Activated CD8-positive, alpha-beta memory T cell treated with anti-CD3 and anti-CD28 coated beads for 24 hours (primary cell): ENCODE measurements at places on chromosomes 5 and 9.

GRCh38 chr5:73997960-73998359 is 372.0 kb downstream of the ARHGEF28 start:
- DNase-seq: no peak

DNA sequence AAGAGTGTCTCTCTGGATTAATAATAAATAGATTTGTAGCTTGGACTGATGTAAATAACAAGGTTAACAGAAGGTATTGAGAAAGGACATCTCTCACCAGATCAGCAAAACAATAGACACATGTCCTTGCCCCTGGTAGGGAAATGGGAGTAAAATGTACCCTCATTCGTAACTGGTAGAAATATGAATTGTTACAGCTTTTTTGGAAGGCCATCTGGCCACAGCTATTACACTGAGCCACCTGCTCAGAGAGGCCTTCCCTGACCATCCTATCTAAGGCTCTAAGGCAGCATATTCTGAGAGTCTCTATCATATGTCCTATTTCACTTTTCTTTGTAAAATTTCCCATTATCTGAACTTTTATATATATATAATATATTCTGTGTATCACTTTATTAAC is 129.1 kb upstream of the MAP1B start:
- no peak for DNase-seq

- DNase-seq: no peak
Observed at GRCh38 chr9:93520523-93520922, 55.9 kb upstream of the PHF2 start.

DNA sequence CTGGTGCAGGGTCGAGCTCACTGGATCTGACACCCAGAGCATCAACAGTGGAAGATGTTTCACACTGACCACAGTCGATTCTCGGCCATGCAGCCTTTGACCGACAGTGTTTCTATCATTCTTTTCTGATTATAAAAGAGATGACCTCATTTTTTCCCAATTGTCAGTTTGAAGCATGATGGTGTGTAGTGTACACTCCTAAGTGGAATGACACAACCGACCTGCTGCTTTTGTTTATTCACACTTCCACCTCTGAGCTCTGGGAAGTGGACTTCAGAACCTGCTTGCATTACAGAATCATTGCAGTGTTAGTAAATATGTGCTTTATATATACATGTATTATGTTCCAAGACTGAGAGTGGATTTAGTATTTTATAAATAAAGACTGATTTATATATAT is 128.6 kb downstream of the IRX2 start:
- no peak for DNase-seq

GRCh38 chr9:135224921-135225541 is 137.6 kb downstream of the OLFM1 start:
- DNase-seq: no peak

- no peak for DNase-seq
Observed at GRCh38 chr5:72438141-72438540, 69.1 kb downstream of the ZNF366 start.

DNA sequence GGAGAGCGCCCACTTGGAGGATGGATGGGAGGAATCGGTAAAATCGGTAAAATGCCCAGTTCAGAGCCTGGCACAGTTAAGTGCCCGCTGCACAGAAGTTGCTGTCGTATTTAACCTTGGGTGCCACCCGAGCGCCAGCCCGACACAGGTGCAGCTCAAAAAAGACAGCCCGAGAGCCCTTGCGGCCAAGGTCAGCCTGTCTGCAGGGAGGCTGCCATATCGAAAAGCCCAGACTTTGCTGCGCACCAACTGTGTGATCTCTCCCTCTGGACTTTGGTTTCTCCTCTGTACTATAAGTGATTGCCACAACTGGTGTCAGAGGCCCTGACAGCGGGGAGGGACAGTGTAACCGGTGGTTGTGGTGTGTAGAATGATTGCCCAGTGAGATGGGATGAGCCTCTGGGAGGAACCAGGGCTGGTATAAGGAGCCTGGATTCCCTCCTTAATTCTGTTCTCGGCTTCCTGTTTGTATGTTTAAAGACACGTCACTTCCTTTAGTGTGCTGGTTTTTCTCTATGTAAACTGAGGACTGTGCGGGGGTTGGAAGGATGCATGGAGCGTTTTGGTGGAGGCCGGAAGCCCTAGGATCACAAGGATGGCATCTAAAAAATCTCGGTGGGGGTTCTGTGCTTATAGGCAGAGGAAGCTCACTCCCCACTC is 792 bp downstream of the NTMT1 start:
- DNase-seq: peak; percentile 75

- DNase-seq: no peak
Observed at GRCh38 chr9:134408389-134408788, 82.1 kb downstream of the RXRA start.

DNA sequence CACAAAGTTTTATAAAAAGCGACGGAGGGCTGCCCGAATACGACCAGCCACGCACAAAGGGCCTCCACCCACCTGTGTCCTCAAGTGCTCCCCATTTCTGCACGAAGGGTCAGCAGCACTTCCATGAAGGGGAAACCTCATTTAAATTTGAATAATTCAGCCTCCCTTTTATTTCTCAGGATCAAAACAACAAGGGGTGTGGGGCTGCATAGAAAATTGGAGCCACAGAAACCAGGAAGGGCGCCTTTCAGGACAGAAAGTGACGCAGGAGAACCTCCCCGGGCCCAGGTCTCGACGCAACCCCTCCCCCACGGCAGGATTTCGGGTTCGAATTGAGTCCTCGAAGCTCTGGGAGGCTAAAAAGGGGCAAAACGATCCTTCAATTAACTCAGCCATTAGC is 2.1 kb downstream of the NRARP start:
- DNase-seq: no peak

GRCh38 chr5:66694036-66694435 is 97.8 kb downstream of the MAST4 start:
- no peak for DNase-seq

- no peak for DNase-seq
Observed at GRCh38 chr5:178058321-178059012, 54.9 kb upstream of the N4BP3 start.

GRCh38 chr9:114083666-114084065 is 5.6 kb upstream of the AMBP start:
- DNase-seq: peak; percentile 37

GRCh38 chr9:72193478-72193881 is 44.2 kb downstream of the GDA start:
- DNase-seq: no peak

- DNase-seq: no peak
Observed at GRCh38 chr9:128809831-128810230, 8.5 kb upstream of the ENDOG start.

- DNase-seq: no peak
Observed at GRCh38 chr5:2260211-2261003, 377.7 kb upstream of the IRX4 start.

DNA sequence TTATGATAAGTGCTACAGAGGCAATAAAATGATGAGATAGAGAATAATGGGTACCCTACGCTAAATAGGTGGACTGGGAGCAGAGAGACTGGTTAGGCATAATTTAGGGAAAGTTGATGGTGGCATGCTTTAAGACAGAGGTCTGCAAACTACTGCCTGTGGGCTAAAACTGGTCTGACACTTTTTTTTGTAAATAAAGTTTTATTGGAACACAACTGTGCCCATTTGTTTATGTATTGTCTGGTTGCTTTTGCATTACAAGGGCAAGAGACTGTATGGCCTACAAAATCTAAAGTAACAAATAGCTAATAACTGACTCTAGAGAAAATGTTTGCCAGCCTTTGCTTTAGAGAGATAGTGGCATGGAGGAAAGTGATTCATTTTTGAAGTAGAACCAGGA is 2.5 kb downstream of the ERCC6L2 start:
- DNase-seq: no peak

GRCh38 chr5:161498531-161498930 is 48.0 kb downstream of the GABRB2 start:
- DNase-seq: no peak

GRCh38 chr5:171432583-171433351 is 13.3 kb downstream of the FGF18 start:
- DNase-seq: no peak

DNA sequence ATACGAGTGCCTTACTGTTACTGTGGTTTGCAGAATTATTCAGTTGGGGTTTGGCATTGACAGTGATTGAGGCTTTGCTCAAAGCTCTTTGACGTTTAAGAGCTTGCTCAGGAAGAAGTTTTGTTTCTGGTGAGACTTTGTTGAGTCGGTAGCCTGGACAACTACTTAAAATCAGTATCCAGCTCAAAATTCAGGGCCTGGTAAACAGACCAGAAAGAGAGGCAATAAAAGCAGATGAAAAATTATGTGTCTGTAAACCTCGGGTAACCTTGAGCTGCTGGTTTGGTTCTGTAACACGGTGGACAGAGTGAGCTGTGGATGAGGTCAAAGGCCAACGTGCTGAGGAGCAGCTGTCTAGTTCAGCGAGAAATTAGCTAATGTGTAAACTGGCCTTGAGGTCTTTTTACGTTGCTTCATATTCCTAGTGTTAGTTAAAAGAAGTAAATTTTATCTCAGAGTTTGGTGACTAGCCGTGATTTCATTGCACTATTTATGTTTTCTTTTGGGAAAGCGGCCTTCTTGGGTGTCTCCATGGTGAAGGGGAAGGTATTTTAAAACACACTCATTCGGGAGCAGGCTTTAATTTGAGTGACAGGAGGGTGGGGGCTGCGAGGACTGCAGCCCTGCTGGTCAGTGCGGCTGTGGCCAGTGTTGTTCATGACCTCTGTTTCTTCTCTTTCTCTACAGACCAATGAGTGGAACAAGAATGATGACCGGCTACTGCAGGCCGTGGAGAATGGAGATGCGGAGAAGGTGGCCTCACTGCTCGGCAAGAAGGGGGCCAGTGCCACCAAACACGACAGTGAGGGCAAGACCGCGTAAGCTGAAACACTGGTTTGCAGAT is 82.0 kb upstream of the TTC23L start:
- no peak for DNase-seq

GRCh38 chr5:160970605-160971191 is 118.7 kb upstream of the ATP10B start:
- no peak for DNase-seq

DNA sequence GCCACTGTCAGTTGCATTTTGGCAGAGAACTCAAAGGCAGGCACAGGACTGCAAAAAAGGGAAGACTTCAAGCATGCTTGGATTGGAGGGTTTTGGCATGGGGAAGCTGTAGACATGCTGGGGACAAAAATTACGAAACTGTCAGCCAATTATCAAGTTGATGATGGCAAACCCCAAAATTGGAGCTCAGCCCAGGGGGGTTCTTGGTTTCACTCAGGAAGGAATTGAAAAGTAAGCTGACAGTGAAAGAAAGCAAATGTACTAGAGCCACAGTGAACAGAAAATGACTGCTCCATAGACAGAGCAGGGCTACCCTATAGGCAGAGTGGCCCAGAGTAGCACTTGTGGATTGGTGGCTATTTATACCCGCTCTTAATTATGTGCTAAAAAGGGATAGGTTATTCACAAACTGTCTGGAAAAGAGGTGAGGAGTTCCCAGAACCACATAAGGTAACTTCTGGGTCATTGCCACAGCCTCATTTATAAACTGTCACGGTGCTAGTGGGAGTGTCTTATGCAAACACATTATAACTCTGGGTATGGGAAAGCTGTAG is 14.6 kb upstream of the CFAP95 start:
- no peak for DNase-seq

GRCh38 chr5:179863449-179864085 is 5.0 kb upstream of the MRNIP start:
- no peak for DNase-seq

GRCh38 chr5:160679567-160680309 is 172.3 kb downstream of the ATP10B start:
- no peak for DNase-seq

DNA sequence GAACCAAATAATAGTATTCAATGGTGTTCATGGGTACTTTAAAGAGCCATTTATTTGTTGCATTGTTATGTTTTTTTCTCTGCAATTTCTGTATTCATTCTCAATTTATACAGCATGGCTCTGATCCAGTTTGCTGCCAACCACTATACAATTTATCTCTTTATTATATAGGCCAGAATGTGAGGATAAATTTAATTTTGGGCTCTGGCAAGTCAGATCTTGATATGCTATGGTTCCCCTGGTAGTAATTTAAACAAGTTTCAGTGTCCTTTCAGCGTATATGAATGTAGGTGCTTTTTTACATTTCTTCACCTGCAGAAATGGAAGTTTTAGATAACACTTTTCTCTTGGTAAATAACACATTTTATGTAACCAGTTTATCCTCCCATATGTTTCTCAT is 1118.0 kb upstream of the SEMA6A start:
- no peak for DNase-seq

DNA sequence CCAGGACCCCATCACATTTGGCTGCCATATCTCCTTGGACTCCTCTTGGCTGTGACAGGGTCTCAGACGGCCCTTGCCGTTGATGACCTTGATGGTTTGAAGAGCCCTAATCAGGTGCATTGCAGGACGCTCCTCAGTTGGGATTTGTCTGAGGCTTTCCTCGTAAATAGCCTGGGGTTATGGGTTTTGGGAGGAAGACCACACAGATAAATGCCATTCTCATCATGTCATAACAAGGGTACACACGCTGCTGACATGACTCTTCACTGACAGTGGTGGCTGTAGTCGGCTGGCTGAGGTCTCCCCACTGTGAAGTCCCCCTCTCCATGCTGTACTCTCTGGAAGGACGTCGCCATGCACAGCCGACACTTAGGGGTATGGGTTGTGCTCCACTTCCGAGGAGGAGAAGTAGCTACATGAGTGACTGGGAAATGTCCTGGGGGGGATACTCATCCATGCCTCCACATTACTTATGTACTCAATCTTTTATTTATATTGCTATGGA is 42.9 kb upstream of the SPTLC1 start:
- no peak for DNase-seq

DNA sequence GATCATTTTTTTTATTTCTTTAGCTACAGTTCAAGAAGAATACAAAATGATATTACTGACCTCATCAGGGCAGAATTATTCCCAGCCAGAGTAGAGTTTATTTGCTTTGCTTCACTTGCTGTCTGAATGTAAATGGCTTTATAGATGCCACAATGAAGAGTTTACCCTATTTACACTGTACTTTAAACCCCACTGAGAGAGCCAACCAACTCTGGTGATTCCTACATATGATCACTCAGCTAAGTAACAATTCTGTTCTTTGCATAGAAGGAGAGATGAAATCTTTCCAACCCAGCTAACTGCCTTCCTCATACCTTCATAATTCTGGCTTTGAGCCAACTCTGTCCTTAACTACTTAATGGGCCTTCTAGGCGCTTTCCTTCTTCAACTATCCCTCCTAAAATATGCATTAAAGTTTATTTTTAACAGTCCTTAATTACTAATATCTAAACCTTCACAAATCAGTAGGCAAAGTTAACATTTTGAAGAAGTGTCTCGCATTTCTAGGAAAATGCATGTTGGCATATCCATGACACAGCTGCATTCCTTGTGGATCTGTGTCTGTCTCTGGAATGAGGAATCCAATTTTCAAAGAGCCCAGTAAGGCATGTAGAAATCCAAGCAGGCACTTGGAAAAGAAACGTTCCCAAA is 284.8 kb upstream of the GRAMD2B start:
- DNase-seq: no peak
